Activated CD4-positive, alpha-beta memory T cell treated with anti-CD3 and anti-CD28 coated beads for 36 hours (primary cell): ENCODE measurements at places on chromosomes 2 and 18.
A peak's percentile ranks its signal among the peaks of the same experiment; 100 is the strongest.

DNA sequence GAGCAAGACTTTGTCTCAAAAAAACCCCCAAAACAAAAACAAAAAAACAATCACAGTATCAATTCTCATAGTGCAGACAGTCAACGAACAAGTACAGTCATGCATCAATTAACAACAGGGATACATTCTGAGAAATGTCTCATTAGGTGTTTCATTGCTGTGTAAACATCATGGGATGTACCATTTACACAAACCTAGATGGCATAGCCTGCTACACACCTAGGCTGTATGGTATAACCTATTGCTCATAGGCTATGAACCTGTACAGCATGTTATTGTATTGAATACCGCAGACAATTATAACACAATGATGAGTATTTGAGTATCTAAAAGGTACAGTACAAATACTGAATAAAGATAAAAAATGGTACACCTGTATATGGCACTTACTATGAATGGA, 67.8 kb upstream of the LMAN1 start:
- no peak for DNase-seq

GRCh38 chr2:63840081-63840784, 1.5 kb upstream of the UGP2 start:
- peak; percentile 18 for DNase-seq

DNA sequence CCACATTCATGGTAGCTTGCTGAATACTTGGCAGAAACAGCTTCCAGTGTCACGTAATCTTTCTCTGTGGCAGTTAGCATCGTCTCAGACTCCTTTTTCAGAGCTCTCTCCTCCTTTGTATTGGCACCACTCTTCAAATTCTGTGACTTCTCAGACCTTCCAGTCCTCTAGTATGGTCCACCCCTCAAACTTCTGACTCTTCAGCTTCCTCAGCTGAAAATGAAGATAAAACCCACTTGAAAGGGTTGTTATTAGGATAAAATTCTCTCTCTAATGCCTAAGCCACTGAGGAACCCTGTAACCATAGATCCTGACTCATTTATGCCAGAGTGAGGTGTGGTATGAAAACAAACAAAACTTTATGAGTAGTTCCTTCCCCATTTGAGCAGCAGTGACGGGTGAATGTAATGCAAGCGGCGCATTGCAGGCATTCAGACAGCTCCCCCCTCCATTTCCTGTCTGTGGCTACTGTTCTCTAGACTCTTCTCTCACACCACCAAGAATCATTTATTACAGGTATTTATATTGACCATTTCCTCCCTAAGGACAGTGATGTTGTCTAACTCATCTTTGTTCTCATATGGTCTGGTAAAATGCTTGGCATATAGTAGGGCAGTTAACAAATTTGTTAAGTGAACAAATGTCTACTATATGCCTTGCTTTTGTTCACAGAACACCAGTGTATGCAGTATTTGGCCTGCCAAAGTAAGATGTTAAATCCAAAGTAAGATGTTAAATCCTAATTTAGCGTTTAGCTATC, 35.3 kb downstream of the GALNT1 start:
- peak; percentile 81 for DNase-seq

GRCh38 chr2:206805887-206806607, 40.6 kb downstream of the FASTKD2 start:
- no peak for DNase-seq

GRCh38 chr2:1759611-1759930, 15.3 kb upstream of the PXDN start:
- no peak for DNase-seq

DNA sequence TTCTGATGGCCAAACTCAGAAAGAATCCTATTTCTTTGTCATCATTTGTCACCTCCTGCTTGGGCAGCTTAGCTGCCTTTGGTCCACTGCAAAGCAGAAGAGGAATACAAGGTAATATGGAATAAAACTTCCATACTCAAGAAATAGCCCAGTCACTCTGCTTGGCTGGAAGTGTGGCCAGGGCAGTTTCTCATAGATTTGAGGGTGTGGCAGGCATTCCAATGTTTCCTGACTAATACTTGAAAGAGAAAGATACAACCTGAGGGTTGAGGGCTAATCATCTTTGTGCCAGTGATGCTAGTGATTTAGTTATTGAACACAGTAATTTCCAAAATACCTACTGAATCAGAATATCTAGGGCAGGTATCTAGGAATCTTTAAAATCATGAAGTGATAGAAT, 83.1 kb downstream of the FAM161A start:
- no peak for DNase-seq

DNA sequence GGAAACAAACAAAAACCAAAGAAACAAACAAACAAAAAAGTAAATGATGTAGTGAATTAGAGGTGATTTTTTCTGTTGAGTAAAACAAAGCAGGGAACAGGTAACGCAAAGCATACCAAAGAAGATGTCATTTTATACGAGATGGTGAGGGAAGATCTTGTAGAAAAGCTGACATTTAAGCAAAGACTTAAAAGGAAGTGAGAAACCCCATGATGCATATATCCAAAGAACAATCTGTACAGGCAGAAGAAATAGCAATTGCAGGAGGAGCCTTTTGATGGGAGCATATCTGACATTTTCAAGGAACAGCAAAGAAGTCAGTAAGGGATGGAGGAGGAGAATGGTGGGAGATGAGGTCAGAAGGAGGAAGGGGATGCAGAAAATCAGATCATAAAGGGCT, 63.0 kb downstream of the KIDINS220 start:
- no peak for DNase-seq

GRCh38 chr18:61400016-61400635, 66.9 kb downstream of the CDH20 start:
- no peak for DNase-seq

DNA sequence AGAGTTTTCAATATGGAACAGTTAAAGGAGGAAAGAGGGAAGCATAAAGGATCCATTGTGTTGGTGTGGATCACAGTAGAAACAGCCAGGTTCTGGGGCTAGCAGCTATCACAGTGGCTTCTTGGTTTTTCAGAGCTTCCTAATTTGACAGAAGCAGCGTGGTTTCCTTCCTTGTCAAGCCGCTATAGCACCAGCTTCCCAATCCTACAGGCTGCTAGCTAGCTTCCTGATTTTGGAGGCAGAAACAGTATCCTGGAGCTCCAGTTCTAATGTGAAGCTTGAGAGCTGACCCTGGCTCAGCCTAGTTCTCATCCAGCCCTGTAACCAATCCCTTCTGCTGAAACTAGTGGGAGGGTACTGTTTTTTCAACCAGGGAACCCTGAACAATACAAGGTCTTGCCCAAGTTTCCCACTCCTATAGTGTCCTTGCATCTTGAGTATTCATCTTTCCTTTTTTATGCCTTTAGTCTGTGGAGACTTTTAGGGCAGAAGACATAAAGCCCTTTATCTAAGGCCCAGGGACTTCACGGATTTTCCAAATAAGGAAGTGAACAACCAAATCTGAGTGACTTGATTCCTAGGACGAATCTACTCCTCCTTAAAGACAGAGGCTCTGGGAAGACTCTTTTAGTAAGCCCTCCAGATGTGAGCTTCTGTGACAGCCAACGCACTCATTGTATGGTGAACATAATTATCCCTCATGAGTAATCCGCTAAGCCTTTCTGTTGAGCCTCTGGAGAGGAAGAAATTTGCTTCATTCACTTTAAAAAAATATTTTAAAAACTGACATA, 33.8 kb downstream of the CCDC93 start:
- DNase-seq: no peak

DNA sequence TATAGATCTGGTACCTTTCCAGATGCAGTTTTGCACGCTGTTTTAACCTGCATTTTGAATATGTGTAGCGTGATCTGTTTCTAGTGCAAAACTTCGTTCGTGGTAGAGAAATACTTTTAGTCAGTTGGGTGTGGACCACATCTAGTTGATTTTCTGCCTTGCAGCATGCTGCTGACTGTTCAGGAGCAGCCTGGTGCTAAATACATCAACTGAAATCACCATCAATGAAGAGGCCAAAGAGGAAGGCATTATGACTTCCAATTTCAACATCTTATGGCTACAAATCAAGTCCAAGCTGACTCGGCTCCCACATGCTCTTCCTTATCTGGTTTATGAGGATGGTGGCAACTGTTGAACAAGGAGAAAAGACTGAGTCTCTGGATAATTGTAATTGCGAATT, 298.5 kb downstream of the ZNF521 start:
- no peak for DNase-seq

DNA sequence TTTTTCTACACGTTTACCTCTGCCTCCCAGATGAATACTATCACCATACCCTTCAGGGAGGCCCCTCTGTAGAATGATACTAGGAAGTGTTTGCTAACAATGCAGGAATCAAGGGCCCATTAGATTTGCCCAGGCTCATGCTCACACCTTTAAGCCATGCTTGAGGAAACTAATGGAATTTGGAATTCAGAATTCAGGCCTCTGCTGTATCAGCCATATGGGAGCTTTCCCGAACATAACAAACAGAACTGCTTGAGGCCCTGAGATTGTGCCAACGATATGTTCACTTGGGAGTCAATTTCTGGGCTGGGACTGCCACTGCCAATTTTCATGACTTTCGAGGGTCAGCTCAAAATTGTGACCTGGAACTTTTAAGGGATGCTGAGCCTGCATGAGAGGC, 282.5 kb downstream of the CLIP4 start:
- DNase-seq: no peak

DNA sequence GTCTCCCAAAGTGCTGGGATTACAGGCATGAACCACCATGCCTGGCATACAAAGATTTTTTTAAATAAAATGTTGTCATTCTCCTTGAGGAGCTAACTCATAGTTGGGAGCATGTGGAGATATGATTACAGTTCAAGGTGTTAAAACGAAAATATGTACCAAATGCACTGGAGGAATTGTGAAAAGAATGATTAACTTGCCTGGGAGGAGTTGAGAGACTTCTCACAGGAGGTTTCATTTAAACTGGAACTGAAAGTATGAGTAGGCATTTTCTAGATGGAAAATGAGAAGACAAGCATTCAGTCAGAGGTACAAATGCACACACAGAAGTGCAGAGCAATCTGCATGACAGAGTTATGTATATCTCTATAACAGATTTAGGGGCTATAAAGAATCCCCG, 126.6 kb upstream of the PDE1A start:
- no peak for DNase-seq

DNA sequence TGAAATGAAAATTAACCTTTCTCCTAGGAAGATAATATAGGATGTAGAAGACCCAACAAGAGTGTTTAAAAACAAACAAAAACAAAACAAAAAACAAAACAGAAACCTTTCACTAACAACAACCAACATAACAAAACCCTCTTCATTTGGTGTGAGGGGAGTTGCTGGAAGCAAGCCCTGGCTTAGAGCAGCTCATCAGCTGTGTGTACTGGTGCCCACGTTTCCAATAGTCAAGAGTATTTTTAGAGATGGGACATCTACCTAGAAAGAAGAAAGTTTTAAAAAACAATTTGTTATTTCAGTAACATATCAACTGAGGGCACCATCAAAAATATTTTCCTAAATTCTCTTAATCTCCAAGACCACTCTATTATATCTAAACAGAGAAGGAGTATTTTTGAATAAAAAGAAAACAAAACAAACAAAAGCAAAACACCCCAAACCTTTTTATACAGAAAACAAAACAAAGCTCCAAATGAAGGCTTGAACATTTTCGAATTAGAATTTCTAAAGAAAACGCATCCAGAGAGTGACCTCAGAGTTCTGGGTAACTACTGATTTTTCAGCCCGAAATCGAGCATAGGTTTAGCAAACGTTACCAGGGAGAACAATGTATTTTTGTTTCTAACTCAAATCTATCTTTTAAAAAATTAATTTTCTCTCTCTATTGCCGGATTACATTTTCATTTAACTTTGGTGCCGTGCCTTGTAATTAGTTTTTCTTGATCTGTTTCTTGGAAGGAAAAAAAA, 134.6 kb downstream of the INSIG2 start:
- no peak for DNase-seq

DNA sequence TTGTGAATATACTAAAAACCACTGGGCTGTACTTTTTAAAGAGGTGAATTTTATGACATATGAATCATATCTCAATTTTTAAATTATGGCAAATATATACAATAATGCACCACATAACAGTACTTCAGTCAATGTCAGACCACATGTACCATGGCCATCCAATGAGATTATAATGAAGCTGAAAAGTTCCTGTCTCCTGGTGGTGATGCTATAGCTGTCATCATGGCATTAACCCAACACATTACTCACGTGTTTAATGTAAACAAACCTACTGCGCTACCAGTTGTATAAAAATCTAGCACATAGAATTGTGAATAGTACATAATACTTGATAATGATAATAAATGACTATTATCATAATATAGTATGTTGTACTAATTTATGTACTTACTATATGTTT, 77.6 kb upstream of the ID2 start:
- no peak for DNase-seq

- DNase-seq: no peak
Observed at GRCh38 chr2:13193075-13193474, 476.3 kb downstream of the TRIB2 start.

- no peak for DNase-seq
Observed at GRCh38 chr2:138237667-138238384, 263.7 kb upstream of the SPOPL start.

- no peak for DNase-seq
Observed at GRCh38 chr2:164761737-164762460, 79.7 kb downstream of the COBLL1 start.

DNA sequence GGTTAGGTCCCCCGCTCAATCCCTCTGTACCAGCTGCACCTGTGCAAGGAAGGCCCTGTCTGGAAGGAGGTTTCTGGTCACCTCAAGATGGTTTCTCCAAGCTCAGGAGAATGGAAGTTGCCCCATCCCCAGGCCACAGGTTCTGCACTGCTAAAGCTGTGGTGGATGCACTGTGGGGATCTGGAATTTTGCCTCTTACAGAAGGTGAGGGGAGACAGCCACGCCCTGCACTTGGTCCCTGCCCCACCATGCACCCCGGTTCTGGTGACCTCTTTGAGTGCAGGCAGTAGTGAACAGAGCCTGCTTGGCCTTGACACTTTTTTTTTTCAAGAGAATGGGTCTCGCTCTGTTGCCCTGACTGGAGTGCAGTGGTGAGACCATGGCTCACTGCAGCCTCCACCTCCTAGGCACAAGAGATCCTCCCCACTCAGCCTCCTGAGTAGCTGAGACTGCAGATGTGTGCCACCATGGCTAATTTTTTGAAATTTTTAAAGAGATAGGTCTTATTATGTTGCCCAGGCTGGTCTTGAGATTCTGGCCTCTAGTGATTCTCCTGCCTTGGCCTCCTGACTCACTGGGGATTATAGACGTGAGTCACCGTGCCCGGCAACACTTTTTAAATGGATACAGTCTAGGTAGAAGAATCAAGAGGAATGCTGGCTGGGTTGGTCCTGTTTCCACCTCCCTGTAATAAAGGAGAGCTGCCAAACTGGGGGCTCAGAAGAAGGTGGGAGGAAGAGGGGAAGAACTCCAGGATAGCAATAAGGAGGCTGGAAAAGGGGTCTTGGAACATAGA, 5.8 kb upstream of the NT5DC4 start:
- DNase-seq: no peak
